ENCODE measurements at places on chromosomes 5 and 9.

GRCh38 chr9:61665330-61665751, 475.5 kb downstream of the SPATA31A7 start:
- no peak for DNase-seq

DNA sequence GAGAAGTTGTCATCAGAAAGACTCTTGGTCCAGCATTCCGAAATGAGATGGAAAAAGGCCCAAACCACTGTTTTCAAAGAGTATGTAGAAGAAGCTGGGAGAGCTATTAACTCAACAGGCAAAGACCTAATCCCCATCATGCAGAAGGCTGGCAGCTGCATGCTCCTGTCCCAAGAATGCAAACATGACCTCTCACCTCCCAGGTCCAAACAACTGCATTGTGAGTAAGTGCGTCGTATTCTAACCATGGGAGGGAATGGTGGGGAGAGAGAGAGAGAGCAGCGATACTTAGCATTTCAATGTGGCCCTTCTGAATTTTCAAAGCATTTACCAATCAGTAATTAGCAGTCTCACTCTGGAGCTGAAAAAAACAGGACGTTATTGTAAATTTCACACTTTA, 27.6 kb downstream of the TRPC7 start:
- DNase-seq = no peak

- no peak for DNase-seq
These were observed 47.3 kb downstream of the ANKRD31 start for GRCh38 chr5:75189353-75189752.

- DNase-seq = peak; percentile 49
These were observed 225.4 kb upstream of the DAB2 start for GRCh38 chr5:39650008-39650762.

DNA sequence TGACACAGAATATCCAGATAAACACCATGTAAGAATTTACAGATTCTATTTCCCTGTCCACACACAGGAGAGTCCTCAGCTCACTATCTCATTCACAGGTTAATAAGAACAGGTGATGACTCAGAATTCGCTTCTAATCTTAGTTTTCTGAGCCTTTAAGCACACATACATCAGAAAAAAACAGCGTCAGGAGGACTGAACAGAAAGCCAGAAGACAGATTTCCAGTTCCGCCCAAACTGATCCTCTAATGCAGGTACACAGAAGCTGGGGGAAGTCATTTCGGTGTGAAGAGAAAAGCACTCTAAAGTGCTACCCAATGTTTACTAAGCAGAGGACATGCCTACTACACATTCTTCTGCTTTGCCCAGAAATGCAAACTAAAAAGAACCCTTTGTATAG, 1.6 kb downstream of the CEMIP2 start:
- DNase-seq = no peak

DNA sequence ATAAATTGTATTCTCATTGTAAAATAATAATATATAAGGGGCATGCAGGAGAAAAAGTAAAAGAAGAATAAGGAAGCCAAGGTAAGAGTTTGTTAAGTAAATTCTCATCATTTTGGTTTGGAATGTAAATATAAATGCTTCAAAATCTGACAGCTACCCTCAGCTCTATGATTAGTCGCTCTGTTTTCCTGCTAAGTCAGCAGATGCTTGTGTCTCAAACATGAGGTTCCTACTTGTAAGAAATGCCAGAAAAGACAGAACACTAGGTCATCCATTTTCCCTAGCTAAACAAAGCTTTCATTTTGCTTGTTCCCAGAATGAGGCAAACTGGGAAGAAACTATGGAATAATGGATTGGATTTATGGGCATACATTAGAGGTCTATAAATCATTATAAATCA, 293.1 kb downstream of the DMRTA1 start:
- no peak for DNase-seq

GRCh38 chr9:116303270-116303669, 149.7 kb downstream of the PAPPA start:
- no peak for DNase-seq

- peak; percentile 24 for DNase-seq
These were observed 42.9 kb downstream of the RIC1 start for GRCh38 chr9:5671711-5672353.

DNA sequence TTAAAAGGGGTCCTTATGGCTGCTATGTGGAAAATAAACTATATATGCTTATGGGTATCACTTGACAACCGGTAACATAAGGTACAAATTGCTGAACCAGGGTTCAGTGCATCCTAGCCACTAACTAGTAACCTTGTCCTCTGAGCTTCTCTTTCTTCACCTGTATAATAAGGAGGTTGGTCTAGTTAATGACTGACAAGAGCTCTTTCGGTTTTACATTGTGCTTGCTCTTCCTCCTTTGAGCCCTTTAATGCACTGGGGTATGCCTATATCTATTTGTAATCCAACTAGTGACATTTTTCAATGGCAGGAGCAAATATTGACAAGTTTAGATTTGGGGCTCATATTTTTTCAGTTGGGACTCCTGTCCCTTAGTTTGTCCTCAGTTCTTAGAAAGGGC, 66.1 kb downstream of the NPR3 start:
- DNase-seq = no peak

- DNase-seq = no peak
These were observed 96.2 kb upstream of the PPP1R2B start for GRCh38 chr5:156753846-156754245.

GRCh38 chr9:114785866-114786650, 19.8 kb downstream of the TNFSF15 start:
- peak; percentile 60 for DNase-seq

DNA sequence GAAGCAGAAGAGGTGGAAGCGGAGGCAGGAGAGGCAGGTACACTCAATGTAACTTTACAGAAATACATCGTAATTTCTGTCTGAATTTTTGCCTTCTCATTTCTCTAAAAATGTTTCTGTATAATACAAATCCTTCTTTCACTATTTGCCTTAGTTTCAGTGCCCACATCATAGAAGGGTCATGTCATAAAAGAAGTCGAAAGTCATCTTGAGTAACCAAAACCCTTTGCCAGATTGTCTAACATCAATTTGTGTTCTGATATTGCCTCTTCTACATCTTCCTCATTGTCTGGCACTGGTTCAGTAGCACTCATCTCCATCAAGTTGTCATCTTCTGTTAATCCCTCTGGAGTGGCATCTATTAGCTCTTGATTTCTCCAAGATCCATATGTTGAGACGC, 6.2 kb upstream of the CYFIP2 start:
- no peak for DNase-seq

GRCh38 chr5:108687595-108688200, 60.0 kb upstream of the FER start:
- peak; percentile 21 for DNase-seq

GRCh38 chr5:119426057-119426456, 26.2 kb upstream of the HSD17B4 start:
- DNase-seq = no peak

DNA sequence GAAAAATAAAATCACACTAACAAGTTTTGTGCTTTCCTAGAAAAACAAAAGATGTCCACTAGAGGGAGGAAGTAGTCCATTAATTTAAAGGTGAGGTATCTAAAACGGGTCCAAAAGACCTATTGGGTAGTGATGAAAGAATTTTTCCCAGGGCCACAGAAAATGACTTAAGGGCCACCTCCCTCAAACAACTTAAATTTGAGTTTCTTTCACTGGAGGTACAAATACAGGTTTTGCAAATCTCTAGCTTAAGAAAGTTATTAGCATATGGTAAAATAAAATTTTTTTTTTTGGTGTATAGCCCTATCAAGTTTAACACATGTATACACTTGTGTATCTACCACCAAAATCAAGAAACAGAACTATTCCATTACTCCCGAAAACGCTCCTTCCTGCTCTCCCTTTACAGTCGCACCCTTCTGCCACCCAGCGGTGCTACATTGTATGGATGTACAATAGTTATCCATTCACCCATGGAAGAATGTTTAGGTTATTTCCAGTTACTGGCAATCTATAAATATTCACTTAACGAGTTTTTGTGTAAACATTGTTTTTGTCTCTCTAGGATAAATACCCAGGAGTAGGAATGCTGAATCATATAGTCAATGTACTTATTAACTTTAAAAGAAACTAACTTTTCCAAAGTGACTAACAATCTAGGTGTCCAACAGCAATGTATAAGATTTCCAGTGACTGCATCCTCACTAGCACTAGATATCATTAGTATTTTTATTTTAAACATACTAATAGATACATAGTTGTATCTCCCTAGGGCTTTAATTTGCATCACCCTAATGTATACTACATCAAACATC, 21.9 kb downstream of the DEPDC1B start:
- DNase-seq = peak; percentile 54

DNA sequence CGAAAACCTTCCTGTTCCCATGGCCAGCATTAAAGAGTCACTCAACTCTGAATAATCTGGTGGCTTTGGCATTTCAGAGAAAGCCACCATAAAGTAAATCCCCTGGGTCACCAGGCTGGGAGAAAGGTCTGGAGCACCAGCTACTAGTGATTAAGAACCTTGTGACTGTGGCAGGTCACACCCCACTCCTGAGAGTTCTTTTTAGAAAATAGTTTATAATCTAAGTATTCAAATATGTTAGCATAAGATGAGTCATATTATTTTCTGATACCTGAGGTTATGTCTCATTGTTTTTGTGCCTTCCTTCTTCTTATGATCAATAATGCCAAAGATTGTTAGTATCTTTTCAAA, 351.7 kb downstream of the ARRDC3 start:
- DNase-seq = no peak

- DNase-seq = no peak
These were observed 53.0 kb downstream of the CXXC5 start for GRCh38 chr5:139701056-139701741.

GRCh38 chr5:172902497-172903472, 56.4 kb upstream of the RPL26L1 start:
- DNase-seq = peak; percentile 97

DNA sequence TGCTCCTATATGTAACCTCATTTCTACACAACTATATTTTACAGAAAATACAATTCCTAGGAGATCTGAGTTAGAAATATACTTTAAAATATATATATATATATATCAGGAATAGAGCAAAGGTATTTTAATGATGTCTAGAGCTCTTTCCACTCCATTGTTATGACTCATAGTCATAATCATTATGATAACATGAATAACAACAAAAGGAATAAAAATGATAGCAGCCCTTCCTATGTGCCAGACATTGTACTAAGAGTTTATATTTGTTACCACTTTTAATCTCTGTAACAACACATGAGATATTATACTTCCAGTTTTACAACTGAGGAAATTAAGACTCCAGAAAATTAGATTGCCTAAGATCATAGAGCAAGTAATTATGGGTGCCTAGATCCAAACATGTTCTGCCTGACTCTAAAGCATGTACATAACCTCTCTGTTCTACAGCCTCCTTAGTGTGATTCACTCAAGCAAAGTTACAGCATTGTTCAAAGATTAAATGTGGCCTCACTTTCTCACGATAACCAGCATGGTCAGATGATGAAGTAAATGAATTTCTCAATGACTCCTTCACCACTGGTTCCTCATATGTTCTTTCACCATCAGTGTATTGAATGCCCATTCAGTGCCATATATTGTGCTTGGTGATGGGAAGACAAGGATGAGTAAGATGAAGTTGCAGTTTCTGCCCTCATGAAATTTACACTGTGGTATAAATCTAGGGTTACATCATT, 452.1 kb downstream of the EFNA5 start:
- DNase-seq = peak; percentile 58

DNA sequence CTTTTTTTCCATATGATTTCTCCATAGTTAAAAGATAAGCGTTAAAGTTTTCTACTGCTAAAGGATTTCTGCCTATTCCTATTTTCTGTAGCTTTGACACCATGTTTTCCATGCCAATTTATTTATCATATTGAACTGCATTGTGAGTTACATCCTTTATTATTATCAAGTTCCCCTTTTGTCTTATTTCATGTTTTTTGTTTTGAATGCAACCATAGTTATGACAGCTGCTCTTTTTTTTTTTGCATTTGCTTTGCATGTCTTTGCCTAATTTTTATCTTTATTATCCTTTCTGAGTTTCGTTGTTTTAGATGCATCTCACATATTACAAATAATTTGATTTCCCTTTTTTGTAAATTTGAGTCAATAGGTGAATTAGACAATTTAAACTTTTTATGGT, 161.5 kb downstream of the DEPDC1B start:
- DNase-seq = no peak

- no peak for DNase-seq
These were observed 18.7 kb upstream of the PARP8 start for GRCh38 chr5:50647726-50648125.

GRCh38 chr5:80955082-80955590, 5.0 kb upstream of the RASGRF2 start:
- no peak for DNase-seq

DNA sequence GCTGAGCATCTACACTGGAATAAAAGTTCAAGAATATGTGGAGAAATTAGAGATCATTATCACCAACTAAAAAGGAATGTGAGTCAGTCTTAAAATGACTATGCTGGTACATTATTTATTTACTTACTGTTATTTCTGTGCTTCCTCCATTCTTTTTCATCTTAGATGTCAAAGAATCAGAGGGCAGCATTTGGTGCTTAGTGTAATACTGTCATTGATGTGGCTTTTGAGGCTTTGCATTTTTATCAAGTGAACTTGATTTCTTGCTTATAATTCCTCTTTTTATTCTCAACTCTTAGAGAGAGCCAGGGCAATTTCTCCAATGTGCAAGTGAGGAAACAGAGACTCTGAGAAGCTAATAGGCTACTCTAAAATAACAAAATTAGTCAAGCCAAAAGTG, 163.7 kb upstream of the TRPC7 start:
- DNase-seq = no peak

GRCh38 chr5:7754997-7755596, 95.8 kb downstream of the CFAP90 start:
- peak; percentile 19 for DNase-seq

DNA sequence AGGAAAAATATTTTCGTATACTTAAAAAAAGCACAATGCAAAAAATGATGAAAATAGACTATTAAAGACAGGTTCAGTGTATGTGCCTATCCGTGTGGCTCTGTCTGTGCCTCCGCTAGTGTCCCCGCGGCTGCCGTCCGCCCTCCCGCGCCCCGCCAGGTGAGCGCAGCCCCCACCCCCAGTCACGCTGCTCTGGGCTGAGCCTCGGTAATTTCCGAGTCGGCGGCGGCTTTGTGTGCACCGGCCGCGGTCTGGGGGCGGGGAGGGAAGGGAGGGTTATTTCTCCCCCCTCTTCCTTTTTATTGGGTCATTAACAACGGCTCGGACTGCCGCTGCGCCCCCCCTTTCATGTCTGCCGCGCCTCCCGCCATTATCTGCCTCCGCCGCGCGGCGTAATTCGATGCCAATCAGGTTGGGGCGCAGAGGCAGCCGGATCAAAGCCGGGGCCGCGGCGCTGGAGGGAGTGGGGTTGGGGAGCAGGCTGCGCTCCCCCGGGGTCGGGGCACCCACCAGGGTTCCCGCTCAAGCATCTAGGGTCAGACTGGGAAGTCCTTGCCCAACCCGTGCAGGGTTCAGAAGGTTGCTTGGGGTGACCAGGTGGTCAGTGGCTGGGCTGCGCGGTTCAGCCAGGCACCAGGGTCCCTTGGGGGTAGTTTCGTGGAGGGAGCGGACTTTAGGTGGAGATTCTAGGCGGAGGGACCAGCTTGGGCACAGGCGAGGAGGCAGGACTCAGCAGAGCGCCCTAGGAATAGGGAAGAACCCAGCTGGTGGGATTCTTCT, 39.5 kb upstream of the PSD2 start:
- DNase-seq = no peak

All from fibroblast of upper back skin (primary cell).